ENCODE measurements at places on chromosomes 4 and X.

GRCh38 chr4:181140037-181140603 is 1103.1 kb upstream of the TENM3 start:
- no peaks in the 10 kb centered on the region for H3K27me3 ChIP-seq
- no peaks in the 10 kb centered on the region for H3K4me1 ChIP-seq
- H3K36me3 ChIP-seq: no peaks in the 10 kb centered on the region
- no peak overlapping the region for H3K27ac ChIP-seq

DNA sequence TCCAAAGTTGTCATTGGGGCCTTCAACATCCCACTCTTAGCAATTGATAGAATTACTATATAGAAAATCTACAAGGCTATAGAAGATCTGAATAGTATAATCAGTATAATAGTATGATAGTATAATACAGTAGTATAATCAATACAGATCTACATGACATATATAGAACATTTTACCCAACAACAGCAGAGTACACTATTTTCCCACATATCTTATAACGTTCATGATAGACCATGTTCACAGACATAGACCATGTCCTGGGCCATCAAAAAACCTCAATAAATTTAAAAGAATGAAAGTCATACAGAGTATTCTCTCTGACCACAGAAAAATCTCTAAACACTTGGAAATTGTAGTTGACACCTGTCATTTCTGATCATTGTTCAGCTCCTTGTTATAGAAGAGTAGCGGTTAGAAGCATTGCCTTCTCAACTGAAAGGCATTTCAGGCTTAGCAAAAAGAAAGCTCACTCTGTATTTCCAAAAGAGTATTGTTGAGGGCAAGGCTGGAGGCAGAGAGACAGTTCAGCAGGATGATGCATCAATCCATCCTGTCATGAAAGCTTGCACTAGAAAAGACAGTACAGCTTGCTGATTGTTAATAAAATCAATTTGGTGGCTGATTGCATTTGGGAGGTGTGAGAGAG is 38.8 kb upstream of the ARMCX5 start:
- H3K4me3 ChIP-seq: no peak overlapping the region
- DNase-seq: no peak
- H3K27ac ChIP-seq: no peak overlapping the region
- no peaks in the 10 kb centered on the region for H3K27me3 ChIP-seq
- no peaks in the 10 kb centered on the region for H3K36me3 ChIP-seq

- no peaks in the 10 kb centered on the region for H3K4me1 ChIP-seq
- no peak overlapping the region for H3K27ac ChIP-seq
- no peaks in the 10 kb centered on the region for H3K27me3 ChIP-seq
Observed at GRCh38 chrX:68376373-68376772, 56.9 kb downstream of the OPHN1 start.

DNA sequence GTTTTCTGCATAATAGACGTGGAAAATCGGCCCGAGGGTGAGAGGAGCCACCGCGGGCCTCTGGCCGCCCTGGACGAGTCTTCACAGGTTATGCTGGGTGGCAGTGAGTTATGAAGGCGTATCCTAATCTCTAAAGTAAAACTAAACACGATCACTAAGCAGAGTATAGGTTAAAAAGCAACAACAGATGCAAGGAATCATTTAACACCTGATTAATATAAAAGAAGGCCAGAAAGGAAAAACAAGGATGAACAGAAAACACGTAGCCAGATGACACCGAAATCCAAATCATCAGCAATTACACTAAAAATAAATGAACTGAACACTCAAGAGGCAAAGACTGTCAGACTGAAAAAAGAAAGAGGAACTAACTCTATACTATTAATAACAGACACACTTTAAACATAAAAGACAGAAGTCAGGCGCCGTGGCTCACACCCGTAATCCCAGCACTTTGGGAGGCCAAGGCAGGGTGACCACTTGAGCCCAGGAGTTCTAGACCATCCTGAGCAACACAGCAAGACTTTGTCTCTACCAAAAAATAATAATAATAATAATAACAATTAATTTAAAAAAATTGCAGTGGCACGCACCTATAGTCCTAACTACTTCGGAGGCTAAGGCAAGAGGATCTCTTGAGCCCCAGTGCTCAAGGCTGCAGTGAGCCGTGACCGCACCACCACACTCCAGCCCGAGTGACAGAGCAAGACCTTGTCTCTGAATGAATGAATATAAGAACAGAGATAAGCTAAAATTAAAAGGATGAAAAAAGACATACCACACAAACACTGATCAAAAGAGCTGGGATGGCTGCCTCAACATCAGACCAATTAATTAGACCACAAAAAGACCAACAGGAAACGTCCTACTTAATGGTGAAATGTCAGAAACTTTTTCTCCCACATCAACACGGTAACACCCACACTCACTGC is 30.0 kb downstream of the CTBP1 start:
- no peaks in the 10 kb centered on the region for H3K27me3 ChIP-seq
- peaks cover 9% of the 10 kb centered on the region for H3K36me3 ChIP-seq
- peak overlapping the region; percentile 95 for H3K27ac ChIP-seq
- DNase-seq: peak; percentile 70
- peaks cover 58% of the 10 kb centered on the region for H3K4me1 ChIP-seq

DNA sequence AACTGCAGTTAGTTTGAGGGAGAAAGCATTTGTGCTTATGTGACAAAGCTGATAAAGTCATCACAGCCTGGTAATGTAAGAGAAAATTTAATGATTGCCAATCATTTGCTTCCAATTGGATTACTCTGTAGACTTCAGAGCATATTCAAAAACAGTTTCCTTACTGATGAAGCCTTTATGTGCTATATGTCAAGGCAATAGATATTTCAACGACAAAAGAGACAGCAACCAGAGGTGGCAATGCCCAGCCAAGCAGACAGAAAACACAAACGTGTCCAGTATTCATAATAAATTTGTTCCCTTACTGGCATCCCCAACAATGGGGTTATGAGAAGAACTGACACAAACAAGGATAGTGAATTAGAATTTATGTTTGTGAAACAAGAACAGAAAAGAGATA is 1840.3 kb upstream of the PCDH7 start:
- no peak overlapping the region for H3K4me3 ChIP-seq
- H3K4me1 ChIP-seq: no peaks in the 10 kb centered on the region
- no peaks in the 10 kb centered on the region for H3K27me3 ChIP-seq

DNA sequence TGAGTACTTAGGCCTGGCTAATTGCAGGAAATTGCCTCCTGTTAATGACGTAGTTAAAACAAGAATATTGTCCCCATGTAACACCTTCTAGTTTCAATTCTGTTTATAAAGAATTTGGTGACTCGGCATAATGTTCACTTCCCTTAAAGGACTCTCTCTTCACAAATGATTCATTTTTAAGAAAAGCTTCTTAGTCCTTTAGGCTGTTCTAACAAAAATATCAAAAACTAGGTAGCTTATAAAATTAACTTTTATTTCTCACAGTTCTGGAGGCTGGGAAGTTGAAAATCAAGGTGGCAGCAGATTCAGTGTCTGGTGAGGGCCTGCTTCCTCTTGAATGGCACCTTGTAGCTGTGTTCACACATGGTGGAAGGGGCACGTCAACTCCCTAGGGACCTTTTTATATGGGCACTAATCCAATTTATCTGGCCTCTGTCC is 23.8 kb downstream of the COL25A1 start:
- H3K27ac ChIP-seq: no peak overlapping the region
- H3K27me3 ChIP-seq: no peaks in the 10 kb centered on the region

- no peak overlapping the region for H3K4me3 ChIP-seq
- H3K4me1 ChIP-seq: peaks cover 6% of the 10 kb centered on the region
- no peak for DNase-seq
- H3K27ac ChIP-seq: peak overlapping the region; percentile 69
Observed at GRCh38 chrX:41303013-41303412, 30.9 kb upstream of the DDX3X start.

- no peak overlapping the region for H3K27ac ChIP-seq
- H3K4me3 ChIP-seq: no peak overlapping the region
- peaks cover 11% of the 10 kb centered on the region for H3K27me3 ChIP-seq
- no peak for DNase-seq
- no peaks in the 10 kb centered on the region for H3K36me3 ChIP-seq
Observed at GRCh38 chr4:1039493-1040343, 28.3 kb downstream of the FGFRL1 start.

DNA sequence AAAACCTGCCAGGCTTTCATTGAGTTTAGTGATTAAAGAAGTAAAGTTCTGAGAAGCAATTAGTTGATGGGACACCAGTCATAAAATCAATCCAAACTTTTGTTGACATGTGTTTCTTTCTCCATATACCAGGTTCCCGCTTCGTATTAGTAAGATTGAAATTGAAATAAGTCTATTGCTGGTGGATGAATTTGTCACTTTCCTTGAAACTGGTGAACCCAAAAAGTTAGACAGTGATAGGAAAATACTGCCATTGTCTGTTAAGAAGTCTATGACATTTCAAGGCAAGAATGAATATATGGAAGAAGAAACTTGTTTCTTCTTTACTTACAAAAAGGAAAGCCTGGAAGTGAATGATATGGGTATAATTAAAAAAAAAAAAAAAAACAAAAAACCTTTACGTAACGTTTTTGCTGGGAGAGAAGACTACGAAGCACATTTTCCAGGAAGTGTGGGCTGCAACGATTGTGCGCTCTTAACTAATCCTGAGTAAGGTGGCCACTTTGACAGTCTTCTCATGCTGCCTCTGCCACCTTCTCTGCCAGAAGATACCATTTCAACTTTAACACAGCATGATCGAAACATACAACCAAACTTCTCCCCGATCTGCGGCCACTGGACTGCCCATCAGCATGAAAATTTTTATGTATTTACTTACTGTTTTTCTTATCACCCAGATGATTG is at the start of gene CD40LG:
TSS of gene CD40LG (plus strand) at position 482 of the 684 bp plus-strand sequence. CDS start at position 573, 91 bp downstream.
- H3K36me3 ChIP-seq: peaks cover 6% of the 10 kb centered on the region
- DNase-seq: no peak
- H3K27ac ChIP-seq: no peak within 1 kb of the TSS
- H3K4me1 ChIP-seq: no peaks in the 10 kb centered on the region
- no peak within 1 kb of the TSS for H3K4me3 ChIP-seq

All from naive B cell (primary cell).